Glutamatergic neuron (in vitro differentiated cells): ENCODE measurements at places on chromosomes 16 and 17. TPM values are rescaled to one million over a fixed set of nuclear protein-coding genes. Genes with fewer than 3 reads are reported as not detected.

C16orf96 gene
- 0.83 TPM for total RNA-seq

CCL16 gene
- not detected for total RNA-seq

OR4D1 gene
- total RNA-seq, result not detected

CCDC200 gene
- total RNA-seq, result not detected

DRC3 gene
- total RNA-seq, result 0.29 TPM

OR1A1 gene
- not detected for total RNA-seq

- DNase-seq, result no peak
Observed at GRCh38 chr16:77290451-77291115, 91.4 kb downstream of the SYCE1L start.

- DNase-seq, result no peak
Observed at GRCh38 chr17:66548158-66548557, 245.7 kb downstream of the PRKCA start.

DNA sequence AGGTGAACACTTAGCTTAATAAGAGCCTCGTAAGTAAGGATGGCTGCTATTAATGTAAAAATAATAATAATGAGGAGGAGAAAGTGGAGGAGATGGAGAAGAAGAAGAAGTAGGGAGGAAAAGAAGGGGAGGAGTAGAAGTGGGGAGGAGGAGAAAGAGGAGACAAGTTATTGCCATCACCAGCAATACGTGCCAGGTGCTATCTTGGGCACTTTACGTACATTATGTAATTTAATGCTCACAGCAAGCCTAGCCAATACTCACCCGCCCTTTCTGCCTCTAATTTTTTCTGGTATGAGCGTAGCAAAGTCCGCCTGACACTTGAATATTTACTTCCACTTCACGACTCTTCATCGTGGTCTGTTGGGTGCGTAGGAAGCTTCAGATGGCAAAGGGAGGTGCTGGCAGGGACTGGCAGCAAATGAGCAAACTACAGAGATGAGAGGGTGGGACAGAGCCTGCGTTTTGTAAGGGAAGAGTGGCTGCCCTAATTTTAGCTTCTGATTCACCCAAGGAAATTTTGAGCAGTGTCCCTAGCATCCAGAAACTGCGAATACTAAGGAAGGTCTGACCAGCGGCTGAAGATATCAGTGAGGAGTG is 42.1 kb upstream of the CDH13 start:
- no peak for DNase-seq

- DNase-seq, result no peak
Observed at GRCh38 chr17:32261417-32261736, 4.3 kb upstream of the RHBDL3 start.

GRCh38 chr16:84959045-84959576 is 52.2 kb downstream of the ZDHHC7 start:
- DNase-seq, result no peak

DNA sequence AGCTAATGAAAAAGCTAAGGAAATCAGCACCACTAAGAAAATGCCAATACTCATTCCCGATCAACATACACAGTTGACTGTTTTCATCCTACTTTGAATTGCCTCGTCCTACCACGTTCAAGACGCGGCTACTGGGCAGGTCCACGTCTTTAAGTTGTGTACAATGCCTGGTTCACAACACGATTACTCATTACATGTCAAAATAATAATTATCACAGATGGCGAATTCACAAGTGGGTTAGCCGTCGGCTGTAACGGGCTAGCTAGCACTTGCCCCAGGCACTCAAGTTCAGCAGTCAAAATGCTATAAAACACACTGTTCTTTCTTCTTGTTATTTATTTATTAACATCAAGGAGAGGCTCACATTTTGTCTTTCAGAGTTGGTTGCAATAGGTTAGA is 124.2 kb downstream of the ZFHX3 start:
- no peak for DNase-seq

GRCh38 chr16:14003074-14003570 is 68.0 kb upstream of the MRTFB start:
- peak; percentile 69 for DNase-seq

GRCh38 chr17:78751447-78752161 is 30.5 kb downstream of the CYTH1 start:
- no peak for DNase-seq

- peak; percentile 18 for DNase-seq
Observed at GRCh38 chr16:1082952-1083675, 10.6 kb downstream of the SSTR5 start.

DNA sequence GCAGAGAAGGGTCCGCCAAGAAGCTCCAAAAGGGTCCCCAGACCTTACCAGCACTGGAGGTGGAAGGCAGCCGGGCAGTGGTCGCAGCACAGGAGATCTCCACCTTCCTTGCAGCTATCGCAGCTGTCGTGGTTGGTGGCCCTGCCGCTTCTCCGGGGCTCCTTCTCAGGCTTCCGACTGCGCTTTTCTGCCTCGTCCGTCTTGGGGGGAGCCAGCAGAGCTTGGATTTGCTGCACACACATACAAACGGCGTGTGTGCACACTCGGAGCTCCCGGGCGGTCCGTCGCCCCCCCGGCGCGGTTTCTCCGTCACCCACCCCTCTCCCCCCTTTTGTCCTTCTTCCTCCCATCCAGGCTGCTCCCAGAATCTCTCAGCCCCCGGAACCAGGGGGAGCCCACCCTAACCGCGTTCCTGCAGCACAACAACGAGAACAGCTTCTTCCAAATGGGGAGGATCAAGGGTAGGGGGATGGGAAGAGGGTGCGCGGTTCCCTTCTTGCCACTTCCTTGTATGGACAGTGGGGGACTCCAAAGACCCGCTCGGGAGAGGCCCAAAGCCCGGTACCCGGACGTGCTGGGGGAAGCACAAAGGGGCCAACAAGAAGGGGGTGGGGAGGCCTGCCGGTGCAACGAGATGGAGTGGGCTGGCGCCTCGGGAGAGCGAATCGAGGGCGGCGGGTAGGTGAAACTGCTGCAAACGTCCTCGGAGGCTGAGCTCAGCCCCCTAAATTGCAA is 1.1 kb downstream of the PHF12 start:
- DNase-seq, result peak; percentile 65

- DNase-seq, result no peak
Observed at GRCh38 chr16:28140788-28141618, 70.8 kb downstream of the XPO6 start.

- DNase-seq, result no peak
Observed at GRCh38 chr17:81563861-81564586, 11.9 kb upstream of the FAAP100 start.

DNA sequence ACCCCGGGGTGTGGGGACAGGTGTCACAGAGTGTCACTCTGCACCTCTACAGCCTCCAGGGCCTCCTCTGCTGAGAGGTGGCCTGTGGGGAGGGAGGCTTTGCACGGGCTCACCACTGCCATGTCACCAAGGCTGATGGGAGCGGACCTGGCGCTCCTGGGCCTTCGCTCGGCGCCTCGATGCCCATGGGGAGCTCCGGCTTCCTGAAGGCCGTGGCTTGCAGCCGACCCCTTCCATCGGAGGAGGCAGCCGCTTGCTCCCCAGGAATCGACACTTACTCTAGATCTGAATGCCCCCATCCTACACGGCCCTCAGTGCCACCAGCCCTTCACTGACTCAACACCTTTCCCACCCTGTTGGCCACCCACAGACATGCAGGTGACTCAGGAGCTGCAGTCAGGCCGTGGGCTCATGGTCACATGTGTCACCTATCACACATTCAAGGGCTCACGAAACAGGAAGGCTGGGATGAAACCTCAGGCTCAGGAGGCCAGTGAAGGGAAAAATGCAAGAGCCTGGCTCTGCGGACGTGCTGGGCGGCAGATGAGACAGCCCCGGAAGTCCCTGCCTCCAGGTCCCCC is 11.9 kb downstream of the LGALS3BP start:
- no peak for DNase-seq

DNA sequence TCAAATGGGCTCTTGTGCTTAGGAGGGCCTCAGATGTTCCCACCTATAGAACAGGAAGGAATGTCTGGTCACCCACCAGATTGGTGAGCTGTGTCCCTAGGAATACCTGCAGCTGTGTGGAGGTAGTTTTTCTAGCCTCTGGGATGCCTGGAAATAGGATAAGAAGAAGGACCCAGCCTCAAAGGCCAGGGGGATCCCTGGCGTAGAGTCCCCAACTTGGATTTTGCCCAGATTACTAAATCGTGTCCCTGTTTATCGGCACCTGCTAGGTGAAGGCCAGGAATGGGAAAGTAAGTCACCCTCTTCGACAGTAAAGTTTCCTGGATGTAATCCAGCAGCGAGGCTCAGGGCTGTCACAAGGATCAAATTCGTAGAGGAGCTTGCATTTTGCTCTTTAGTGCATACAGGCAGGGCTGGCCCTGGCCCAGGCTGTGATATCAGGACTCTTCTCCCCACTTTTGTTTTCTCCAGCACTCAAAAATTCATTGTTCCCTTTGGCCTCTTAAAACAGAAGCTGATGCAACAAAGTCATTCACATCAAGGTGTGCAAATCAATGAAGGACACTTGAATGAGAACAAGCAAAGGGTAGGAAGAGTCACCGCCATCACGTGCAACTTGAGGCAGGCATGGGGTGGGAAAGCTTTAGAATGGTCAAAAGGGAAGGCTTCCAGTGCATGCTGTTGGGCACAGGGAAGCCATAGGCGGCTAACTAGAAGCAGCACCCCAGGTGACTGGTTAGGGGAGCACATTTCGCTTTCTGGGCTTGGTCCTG is 7.5 kb downstream of the SLC13A2 start:
- no peak for DNase-seq

DNA sequence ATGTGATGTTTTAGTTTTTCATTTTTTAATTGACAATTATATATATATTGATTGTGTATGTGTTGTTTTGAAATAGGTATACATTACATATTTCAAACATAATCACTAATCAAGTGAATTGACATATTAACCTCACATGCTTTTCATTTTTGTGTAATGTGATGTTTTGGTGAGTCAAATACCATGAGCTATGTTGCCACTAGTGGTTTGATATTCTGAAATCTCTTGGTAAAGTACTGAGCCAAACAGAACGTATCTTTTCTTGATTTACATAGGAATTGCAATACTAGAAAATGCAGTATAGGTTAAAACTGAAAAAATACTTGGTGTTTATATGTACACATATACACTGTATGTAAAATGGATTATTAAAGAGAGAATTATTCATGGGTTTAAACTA is 65.2 kb upstream of the SIAH1 start:
- no peak for DNase-seq
